ENCODE measurements at places on chromosomes 11 and 22.
A peak's percentile ranks its signal among the peaks of the same experiment; 100 is the strongest.

DNA sequence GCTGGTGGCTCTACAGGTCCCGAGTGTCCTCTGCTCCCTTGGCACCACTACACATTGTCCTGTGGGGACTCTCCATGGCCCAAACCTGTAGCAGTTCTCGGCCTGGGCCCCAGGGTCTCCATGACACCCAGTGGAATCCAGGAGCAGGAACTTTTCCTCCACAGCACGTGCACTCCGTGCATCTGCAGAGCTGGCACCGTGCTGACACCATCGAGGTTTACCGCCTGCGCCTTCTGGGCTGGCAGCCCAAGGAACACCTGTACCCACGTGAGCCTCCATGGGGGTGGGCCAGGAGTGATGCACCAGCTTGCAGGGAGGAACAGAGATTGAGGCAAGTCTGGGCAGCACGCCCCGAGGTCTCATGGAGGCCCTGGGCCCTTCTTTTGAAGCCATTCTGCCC, 25.2 kb downstream of the TSPAN32 start:
- DNase-seq, result no peak

- DNase-seq, result no peak
Measured at GRCh38 chr11:116226731-116227130, 546.1 kb downstream of the BUD13 start.

DNA sequence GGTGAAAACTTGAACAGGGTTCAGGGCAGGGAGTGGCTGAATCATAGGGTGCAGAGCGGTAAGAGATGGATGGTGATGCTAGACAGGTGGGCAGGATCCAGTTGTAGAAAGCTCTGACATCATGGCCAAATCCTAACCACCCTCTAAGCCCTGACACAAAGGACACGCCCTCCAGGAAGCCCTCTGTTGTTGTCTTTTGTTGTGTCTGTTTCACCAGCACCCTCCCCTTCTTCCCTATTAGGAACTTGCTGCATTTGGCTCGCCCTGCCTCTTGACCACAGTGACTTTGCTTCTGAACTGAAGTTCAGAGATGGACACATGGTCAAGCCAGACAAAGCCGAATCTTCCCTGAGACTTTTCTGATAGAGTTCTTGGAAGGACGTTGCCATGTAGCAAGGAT, 14.2 kb upstream of the APOL6 start:
- DNase-seq, result no peak

DNA sequence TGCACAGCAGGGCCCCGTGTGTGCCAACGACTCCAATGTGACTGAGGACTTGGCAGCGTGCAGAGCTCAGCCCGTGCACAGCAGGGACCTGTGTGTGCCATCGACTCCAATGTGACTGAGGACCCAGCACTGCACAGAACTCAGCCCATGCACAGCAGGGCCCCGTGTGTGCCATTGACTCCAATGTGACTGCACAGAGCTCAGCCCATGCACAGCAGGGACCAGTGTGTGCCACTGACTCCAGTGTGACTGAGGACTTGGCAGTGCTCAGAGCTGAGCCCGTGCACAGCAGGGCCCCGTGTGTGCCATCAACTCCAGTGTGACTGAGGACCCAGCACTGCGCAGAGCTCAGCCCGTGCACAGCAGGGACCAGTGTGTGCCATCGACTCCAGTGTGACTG, 347.8 kb upstream of the B3GAT1 start:
- DNase-seq, result no peak

- DNase-seq, result peak; percentile 63
Measured at GRCh38 chr22:26756675-26757293, 99.4 kb downstream of the MIAT start.

GRCh38 chr11:105137286-105137685, 2.3 kb downstream of the CARD18 start:
- no peak for DNase-seq

DNA sequence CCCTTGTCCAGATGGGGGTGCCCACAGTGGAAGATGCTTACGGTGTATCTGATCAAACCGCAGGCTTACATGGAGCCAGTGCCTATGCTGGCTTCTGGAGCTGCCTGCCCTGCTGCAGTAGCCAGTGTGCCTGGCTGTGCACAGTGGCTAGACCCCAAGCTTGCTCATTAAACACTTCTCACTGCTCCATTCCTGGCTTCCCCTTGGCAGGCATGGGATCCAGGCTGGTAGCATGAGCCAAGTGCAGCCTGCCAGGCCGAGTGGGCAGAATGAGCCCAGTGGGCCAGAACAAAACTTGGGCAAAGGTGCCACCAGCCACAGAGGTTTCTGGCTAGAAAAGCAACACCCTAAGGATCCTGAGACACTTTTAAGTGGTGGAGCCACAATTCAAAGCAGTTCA, 55.4 kb upstream of the B3GNT6 start:
- DNase-seq, result no peak

DNA sequence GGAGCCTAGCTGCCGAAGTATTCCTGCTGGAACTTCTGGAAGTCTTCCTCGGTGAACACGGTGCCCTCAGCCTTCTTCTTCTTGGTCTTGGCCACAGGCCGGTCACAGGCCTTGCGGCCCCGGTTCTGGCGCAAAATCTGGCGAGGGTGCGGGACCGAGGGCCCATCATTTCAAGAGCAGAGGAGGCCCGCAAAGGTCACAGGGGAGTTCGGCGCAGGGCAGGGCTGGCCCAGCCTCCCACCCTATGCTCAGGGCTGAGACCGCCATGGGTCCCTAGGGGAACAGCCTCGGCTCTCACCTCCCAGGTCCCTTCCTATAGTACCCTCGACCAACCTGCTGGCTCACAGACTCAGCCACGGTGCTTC, 3.1 kb downstream of the RPS19BP1 start:
- DNase-seq, result no peak

DNA sequence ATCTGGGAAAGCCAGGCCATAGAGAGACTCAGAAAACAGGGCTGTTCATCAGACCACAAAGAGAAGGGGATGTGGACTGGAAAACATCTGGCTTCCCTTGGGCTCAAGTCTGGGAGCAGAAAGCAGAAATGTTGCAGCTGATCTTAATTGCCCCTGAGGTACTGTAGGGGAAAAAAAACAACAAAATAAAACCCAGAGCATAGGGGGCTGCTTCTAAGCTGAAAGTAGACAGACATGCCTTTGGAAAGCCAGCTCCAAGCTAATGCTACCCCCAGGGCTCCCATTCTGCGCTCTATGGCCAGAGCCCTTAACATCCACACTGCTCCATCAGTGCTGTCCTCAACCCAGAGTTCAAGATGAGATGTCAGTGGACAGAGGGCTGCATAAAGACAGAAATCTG, 2.0 kb upstream of the PACSIN3 start:
- DNase-seq, result no peak
